NCI-H187 (cell line): ENCODE measurements at places on chromosomes 5 and 9.

- DNase-seq, result no peak
Observed at GRCh38 chr5:36689225-36689624, 82.8 kb downstream of the SLC1A3 start.

DNA sequence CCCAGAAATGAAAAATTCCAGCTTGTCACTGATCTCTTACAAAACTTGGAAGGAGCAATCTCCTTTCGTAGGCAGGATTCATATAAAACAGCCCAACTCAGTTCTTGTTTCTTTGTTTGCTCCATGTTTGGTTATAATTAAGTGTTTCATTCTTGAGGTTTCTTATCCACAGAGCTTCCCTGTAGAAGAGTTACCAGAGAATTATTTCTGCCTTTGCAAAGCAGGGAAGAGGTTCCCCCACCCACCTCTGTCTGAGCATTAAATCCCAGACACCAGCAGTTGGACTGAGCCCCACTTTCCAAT is 34.1 kb upstream of the RAI14 start:
- DNase-seq, result no peak

DNA sequence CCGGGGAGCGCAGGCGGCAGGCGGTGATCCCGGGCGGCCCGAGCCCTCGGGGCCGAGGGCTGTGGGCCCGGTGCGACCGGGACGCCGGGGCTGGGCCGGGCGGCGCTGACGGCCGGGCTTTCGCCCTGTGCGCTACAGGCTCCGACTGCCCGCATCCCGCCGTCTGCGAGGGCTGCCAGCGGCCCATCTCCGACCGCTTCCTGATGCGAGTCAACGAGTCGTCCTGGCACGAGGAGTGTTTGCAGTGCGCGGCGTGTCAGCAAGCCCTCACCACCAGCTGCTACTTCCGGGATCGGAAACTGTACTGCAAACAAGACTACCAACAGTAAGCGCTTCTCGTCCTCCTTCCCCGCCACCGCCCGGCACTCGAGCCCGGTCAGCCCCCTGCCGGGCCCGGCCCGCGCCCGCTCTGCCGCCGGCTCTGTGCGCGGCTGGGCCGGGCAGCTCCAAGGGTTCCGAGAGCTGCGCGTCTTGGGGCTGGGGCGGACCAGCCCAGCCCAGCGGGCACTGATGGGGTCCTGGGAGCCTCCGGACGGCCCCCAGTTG is 1.6 kb downstream of the LMX1B start:
- no peak for DNase-seq

- no peak for DNase-seq
Observed at GRCh38 chr9:126536131-126536530, 77.6 kb upstream of the LMX1B start.

DNA sequence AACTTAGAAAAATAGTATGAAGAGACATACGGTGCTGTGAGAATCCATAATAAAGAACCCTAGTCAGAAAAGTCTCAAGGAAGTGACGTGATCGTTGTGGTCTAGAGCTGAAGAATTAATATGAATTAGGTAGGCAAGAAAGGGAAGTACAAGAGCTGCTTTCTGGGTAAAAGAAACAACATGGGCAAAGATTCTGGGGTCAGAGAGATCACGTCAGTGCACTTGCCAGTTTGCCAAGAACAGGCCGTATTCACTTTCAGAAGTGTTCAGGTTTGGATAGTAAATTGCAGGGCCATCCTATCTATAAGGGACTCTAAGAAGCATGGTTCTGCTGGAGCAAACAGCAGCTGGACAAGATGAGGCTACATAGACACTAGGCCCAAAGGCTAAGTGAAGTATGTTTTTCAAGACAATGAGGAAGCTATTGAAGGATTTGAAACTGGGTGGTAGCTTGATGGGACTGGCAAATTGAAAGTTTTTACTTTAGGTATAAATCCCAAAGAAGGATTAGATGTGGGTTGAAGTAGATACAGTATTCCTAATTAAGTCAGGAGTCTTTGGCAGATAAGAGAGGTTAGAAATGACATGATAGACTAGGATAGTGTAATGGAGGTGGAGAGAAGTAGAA is 4.8 kb upstream of the CHD1 start:
- DNase-seq, result no peak

GRCh38 chr5:95043234-95043633 is 241.7 kb downstream of the MCTP1 start:
- DNase-seq, result no peak

DNA sequence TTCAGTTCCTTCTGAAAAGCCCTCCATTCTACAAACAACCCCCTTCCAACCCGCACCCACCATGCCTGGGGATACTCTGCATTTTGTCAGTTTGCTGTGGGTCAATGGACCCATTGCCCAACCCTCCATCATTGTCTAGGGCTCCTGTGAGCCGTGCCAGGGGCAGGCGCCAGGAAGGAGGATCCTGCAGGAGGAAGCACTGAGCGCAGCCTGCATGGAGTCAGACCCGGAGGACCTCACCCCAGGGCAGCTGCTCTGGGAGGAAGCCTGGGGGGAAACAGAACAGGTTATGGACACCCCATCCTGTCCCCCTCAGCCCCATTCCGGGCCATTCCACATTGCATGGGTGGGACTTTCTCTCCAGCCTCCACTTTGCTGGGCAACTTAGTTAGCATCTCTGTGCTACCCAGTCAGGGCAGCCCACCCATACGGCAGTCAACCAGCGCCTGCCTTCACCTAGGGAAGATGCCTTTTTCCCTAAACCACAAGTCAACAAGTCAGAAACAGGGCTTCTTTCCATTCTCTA is 48.6 kb upstream of the VDAC1 start:
- DNase-seq, result no peak

GRCh38 chr9:133991964-133992779 is at the start of gene VAV2:
VAV2 (minus strand) TSS chr9:133992324; CDS start chr9:133992278, 46 bp downstream.
- no peak for DNase-seq

- no peak for DNase-seq
Observed at GRCh38 chr9:127662617-127663016, 44.2 kb upstream of the CFAP157 start.

GRCh38 chr9:136553581-136553980 is 7.7 kb upstream of the NOTCH1 start:
- DNase-seq, result no peak
